ENCODE measurements at places on chromosomes 1 and 21. TPM values are rescaled to one million over a fixed set of nuclear protein-coding genes. Genes with fewer than 3 reads are reported as not detected.

Gene NMNAT2
- 0.61 TPM for polyA plus RNA-seq

Gene KRTAP22-2
- not detected for polyA plus RNA-seq

Gene GJB3
- not detected for polyA plus RNA-seq

- no peaks in the 10 kb centered on the region for H3K36me3 ChIP-seq
- no peaks in the 10 kb centered on the region for H3K27me3 ChIP-seq
- no peak overlapping the region for H3K4me3 ChIP-seq
- DNase-seq = no peak
- H3K27ac ChIP-seq = no peak overlapping the region
- H3K4me1 ChIP-seq = no peaks in the 10 kb centered on the region
These were observed 99.6 kb upstream of the COG2 start for GRCh38 chr1:230542681-230543080.

DNA sequence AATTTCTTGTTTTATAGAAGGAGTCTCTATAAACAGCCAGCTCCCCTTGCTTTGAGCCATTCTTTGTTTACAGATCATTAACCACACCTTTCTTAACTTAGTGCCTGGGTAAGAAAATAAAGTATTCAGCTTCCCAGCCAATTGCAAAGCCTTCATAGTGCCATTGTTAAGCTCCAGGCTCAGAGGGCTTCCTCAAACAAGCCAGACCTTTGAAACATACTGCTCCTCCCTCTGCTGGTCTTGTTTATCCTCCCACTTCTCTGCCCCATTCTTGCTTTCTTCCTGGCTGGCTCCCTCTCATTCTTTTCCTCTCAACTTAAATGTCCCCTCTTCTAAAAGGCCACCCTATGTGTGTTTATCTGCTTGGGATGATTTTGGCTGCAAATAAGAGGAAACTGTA, 319.4 kb upstream of the ST6GALNAC5 start:
- H3K27me3 ChIP-seq = no peaks in the 10 kb centered on the region
- H3K27ac ChIP-seq = no peak overlapping the region
- no peaks in the 10 kb centered on the region for H3K4me1 ChIP-seq
- no peak overlapping the region for H3K4me3 ChIP-seq
- no peak for DNase-seq

DNA sequence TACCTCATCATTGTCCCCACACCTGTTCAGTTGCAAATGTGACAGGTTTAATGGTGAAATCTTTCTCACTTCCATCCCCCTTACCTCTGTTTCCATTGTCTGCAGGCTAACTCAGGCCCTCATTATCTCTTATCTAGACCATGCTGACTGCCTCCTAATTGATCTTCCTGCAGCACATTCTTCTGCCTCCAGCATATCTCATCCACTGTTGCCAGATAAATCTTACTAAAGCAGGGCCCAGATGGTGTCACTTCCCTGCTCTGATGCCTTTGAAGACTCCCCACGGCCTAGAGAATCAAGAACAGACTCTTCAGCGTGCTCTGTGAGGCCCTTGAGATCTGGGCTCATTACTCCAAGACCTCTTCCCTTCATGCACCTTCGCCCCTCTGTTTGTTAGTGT, 230.1 kb downstream of the DUSP10 start:
- H3K4me1 ChIP-seq = no peaks in the 10 kb centered on the region
- no peaks in the 10 kb centered on the region for H3K36me3 ChIP-seq
- H3K27ac ChIP-seq = no peak overlapping the region
- H3K27me3 ChIP-seq = no peaks in the 10 kb centered on the region
- no peak for DNase-seq
- H3K4me3 ChIP-seq = no peak overlapping the region

- H3K4me3 ChIP-seq = no peak overlapping the region
- H3K4me1 ChIP-seq = no peaks in the 10 kb centered on the region
- no peak overlapping the region for H3K27ac ChIP-seq
- no peaks in the 10 kb centered on the region for H3K36me3 ChIP-seq
These were observed 69.2 kb downstream of the NME7 start for GRCh38 chr1:169298441-169298840.

- no peak overlapping the region for H3K27ac ChIP-seq
- no peaks in the 10 kb centered on the region for H3K27me3 ChIP-seq
- DNase-seq = no peak
- no peak overlapping the region for H3K4me3 ChIP-seq
- no peaks in the 10 kb centered on the region for H3K4me1 ChIP-seq
These were observed 25.2 kb downstream of the ANP32E start for GRCh38 chr1:150210706-150211105.

DNA sequence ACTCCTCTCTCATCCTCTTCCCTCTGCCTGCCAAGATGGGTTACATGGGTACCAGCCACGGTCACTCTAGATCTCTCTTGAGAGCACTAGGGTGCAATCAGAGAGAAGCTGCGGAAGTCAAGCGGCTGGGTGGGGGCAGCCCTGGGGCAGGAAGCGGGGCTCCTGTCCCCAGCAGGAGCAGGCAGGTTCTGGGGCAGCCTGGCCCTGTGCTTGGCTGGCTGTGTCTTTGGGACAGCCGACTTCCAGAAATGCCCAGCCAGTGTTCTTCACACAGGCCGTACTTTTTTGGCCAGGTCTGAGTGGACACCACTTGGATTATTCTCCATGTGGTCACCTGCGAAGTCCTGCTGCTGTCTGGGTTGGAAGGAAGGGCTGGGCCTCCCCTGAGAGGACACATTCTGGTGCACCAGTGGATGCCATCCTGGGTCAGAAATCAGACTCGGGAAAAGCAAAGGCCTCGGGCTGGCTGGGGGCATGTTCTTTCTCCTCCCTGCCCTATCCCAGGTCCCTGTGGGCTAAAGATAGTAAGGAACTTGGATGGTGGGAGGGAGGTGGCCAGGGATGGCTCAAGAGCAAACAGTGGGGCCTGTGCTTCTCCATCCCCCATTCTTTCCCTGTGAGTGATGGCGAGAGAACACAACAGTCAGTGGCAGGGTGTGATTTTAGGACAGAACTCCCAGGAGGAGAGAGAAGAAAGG, 93.7 kb downstream of the ITPKB start:
- no peak overlapping the region for H3K27ac ChIP-seq
- DNase-seq = no peak
- peaks cover 15% of the 10 kb centered on the region for H3K4me1 ChIP-seq
- H3K27me3 ChIP-seq = no peaks in the 10 kb centered on the region

GRCh38 chr1:85705940-85706339, 2.3 kb downstream of the ZNHIT6 start:
- no peak for DNase-seq
- no peak overlapping the region for H3K27ac ChIP-seq
- H3K4me1 ChIP-seq = no peaks in the 10 kb centered on the region
- H3K36me3 ChIP-seq = no peaks in the 10 kb centered on the region

DNA sequence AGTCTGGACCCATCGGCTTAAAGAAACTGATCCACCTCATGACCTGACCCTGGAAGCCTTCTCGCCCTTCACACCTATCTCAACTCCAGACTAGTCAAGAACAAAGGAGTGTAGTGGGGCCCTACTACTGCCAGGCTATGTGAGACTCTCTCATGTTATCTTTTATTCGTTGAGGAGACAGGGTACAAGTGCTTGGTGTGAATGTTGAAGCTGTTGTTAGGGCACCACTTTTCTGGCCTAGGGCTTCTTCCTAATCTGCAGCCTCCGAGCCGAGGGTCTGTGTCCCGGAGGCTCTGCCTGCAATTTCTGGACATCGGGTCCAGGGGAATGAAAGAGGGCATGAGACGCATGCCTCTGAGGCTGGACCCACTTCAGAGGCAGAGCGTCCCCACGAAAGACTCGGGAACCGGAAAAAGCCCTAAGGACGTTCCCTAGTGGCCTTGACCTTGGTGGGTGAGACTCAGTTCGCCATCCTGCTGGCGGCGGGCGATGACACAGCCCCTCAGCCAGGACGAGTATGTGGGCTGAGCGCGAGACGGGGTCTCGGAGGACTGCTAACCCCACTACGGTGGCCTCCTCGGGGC, 671 bp downstream of the DNAJC11 start:
- no peaks in the 10 kb centered on the region for H3K36me3 ChIP-seq
- H3K27me3 ChIP-seq = no peaks in the 10 kb centered on the region
- DNase-seq = no peak
- H3K27ac ChIP-seq = peak overlapping the region; percentile 93

DNA sequence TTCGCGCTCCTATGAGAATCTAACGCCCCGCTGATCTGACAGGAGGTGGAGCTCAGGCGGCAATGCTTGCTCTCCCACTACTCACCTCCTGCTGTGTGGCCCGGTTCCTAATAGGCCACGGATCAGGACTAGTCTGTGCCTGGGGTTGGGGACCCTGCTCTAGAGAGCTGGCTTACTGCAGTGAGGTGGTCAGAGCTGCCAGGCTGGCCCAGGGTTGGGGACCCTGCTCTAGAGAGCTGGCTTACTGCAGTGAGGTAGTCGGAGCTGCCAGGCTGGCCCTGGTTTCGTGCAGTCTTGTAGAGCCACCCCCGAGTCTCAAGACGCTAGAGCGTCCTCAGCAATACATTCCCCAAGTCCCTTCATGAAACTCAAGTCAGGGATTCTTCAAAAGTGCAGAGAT, 27.5 kb downstream of the SLC37A1 start:
- H3K36me3 ChIP-seq = no peaks in the 10 kb centered on the region
- no peaks in the 10 kb centered on the region for H3K27me3 ChIP-seq
- no peaks in the 10 kb centered on the region for H3K4me1 ChIP-seq
- no peak overlapping the region for H3K27ac ChIP-seq
- no peak for DNase-seq

DNA sequence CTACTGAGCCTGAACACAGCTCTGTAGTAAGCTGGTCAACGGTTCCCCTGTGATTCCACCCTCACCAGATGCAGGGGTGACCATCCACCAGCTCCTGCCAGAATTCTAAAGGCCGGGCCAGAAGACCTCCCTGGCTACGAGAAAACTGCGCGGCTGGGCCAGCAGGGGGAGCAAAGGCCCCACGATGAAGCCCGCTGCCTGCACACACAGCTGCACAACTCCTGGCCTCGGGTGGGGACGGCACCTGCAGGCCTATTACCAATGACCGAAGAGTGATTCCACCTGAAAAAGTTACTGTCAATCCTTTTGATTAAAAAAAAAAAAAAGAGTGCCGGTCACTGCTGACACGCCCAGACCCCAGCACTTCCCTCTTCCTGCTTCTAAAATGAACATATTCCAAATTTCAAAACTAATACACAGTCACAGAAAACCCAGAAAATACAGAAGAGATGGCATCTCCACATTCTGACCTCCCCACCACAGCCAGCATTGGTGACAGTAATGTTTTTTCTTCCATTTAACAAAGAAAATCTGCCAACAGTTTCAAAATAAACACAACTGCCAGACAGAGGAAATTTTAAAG, 49.8 kb upstream of the RIPK4 start:
- DNase-seq = peak; percentile 56
- no peak overlapping the region for H3K27ac ChIP-seq
- no peak overlapping the region for H3K4me3 ChIP-seq
- no peaks in the 10 kb centered on the region for H3K4me1 ChIP-seq

DNA sequence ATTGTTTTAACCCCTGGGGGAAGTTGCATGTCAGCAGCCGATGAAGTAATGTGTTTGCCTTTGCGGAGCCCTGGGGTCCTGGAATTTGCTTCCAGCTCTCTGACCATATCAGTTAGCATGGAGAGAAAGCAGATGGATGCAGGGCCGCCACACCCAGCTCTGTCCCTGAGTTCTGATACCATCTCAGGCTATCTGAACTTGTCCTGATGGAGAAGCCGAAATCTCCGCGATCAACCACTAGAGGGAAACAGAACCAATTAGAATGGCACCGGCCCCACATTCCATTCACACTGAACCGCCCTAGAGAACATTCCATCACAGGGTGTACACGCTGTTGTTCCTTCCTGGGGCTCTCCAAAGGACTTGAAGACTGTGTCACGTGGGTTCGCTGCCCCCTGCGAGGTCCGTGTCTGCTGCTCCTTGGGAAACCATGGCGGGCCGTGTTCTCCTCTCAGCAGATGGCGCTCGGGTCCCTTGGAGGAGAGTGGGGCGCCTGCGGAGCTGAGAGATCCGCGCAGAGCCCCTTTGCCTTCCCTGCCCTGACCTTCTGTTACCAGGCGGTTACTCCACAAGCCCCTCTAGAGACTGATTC, 75.4 kb downstream of the ABCA4 start:
- H3K4me3 ChIP-seq = peak overlapping the region; percentile 37
- H3K36me3 ChIP-seq = no peaks in the 10 kb centered on the region
- H3K27ac ChIP-seq = no peak overlapping the region
- H3K4me1 ChIP-seq = peaks cover 4% of the 10 kb centered on the region
- DNase-seq = peak; percentile 95

DNA sequence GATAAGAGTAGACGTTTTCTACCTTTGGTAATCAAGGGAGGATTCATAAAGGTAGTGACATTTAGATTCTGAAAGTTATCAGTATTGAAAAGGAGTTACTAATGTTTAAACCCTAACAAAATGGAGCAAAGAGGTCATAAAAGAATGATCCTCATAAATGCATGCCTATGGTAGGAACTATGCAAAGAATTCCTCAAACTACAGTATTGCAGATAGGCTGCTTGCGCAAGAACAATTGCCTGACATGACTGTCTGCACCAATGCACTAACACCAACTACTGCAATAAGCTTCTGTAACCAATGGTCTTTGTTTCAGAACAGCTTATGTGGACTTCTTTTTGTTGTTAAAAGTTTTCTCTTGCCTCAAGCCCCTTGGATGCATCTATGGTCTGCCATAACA, 597.3 kb upstream of the ADGRL4 start:
- no peak overlapping the region for H3K27ac ChIP-seq
- H3K36me3 ChIP-seq = no peaks in the 10 kb centered on the region
- H3K4me1 ChIP-seq = no peaks in the 10 kb centered on the region
- H3K27me3 ChIP-seq = no peaks in the 10 kb centered on the region
- DNase-seq = peak; percentile 66
- no peak overlapping the region for H3K4me3 ChIP-seq
